ENCODE measurements at places on chromosomes 7 and 10.

DNA sequence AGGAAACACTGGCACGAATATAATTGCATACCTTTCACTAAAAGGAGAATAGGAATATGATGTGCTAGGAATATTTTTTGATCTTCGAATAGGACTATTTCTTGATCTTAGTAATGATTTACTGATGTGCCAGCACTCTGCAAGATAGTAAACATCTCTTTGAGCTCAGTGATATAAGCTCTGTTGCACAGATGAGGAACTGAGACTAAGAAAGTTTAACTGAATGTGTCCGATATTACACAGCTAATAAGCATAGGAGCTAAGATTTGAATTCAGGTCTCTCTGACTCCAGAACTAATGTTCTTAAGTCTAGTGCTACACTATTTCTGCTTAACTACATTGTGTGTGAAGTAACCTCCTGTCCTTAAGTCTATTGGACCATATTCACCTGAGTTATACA is 98.4 kb upstream of the PTPRZ1 start:
- DNase-seq = no peak

DNA sequence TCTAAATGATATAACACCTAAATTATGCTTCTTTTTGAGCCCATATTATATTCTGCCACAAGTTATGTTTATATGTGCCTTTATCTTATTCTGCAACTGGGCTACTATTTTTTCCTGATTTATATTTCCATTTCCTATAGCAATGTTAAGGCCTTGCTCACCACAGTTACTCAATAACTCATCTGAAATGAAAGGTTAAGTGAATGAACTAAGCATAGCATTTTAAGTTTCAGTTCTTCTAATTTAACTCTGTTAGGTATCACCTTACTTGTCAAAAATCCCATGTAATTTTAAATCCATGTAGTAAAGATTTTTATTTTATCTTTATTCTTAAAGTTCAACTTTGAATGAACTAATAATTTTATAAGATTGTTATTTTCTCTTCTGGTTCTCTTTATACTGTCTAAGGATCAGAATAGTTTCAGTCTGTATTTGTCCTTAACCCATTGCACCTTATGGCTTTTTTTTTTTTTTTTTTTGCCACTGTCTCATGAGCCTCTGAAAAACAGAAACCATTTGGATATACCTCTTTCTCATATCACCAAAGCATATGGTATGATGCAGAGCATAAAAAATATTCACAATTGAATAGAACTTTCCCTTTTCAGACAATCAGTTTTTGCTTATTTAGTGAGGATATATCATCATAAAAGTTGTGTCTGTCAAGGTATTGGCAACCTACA is 301.8 kb upstream of the ZWINT start:
- no peak for DNase-seq

DNA sequence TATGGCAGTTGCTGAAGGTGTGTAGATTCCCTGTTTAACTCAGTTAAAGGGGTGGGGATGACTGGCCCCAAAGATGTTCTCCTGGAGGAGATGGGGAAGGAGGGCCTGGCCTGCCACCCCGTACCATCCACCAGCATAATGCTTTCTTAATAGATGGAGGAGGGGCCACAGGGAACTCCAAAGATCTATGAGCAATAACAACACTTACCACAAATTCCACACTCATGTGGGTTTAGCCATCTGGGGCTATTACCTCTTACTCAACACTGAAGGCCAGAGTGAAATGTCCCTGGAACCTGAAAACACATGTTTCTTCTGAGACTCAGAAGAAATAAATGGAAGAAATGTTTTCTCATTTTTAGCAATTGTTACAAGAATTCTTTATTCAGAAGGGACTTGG is 259.0 kb downstream of the CXCL12 start:
- DNase-seq = peak; percentile 64

DNA sequence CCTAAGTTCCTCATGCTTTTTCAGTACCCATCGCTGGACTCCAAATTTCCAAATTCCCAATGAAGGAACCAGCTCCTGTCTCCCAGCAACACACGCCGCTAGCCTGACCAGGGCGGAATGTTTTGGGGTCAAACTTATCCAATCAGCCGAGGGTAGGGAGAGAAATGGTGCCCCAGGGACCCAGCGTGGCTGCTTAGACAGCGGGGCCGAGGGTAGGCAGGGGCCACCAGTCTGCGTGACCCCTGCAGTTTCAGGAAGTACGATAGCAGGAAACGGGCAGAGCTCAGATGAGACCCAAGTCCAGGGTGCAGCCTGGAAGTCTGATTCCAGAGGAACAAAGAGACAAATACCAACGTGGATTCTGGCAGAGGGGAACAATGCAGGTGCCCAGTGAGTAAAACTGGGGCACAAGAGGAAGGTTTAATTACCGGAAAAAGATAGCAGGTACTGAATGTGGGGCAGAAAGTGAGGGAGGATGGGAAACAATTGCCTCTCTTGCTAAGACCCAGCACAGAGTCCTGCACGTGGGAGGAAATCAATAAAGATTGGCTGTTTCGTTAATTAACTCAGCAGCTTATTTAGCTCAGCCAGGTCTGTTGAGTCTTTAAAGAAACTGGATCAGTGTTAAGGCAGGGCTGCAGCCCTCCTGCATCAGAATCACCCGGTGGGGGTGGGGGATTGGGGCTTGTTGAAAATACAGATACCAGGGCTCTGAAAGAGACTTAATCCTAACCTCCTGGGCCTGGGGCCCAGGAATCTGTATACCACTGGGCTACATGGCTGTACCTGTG is 50.4 kb upstream of the NFE2L3 start:
- no peak for DNase-seq

DNA sequence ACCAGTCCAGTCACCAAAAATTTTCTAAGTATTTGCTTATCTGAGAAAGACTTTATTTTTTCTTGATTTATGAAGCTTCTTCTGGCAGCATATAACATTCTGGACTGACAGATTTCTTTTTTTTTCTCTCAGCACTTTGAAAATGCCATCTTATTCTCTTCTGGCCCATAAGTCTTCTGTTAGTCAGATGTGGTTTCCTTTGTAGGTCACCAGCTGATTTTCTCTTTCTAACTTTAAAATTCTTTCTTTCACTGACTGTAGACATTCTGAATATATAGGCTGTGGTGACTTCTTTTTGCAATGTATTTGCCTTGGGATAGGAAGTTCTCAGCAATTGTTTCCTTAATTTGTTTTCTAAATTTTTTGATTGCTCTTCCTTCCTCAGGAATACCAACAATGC is 172.5 kb downstream of the CCDC7 start:
- DNase-seq = no peak

GRCh38 chr10:103125323-103126267 is 67.5 kb downstream of the NT5C2 start:
- peak; percentile 19 for DNase-seq

Measured in IMR-90 (cell line).